Activated T-helper 2 cell treated with anti-CD3 and anti-CD28 coated beads, Interferon-gamma antibody, Interleukin-2, Interleukin-4, amounts not matched to agents 10 μg/mL and 5 μg/mL and 100 μg/mL, durations not matched to agents 14 hours and 24 hours and 36 hours (primary cell): ENCODE measurements at places on chromosomes 2 and 18. TPM values are rescaled to one million over a fixed set of nuclear protein-coding genes. Genes with fewer than 3 reads are reported as not detected.

SPATA3 gene
- total RNA-seq, result not detected in 2 replicates

KLHL30 gene
- not detected in 2 replicates for total RNA-seq

HOXD12 gene
- total RNA-seq, result not detected in 2 replicates

IL36RN gene
- not detected in 2 replicates for total RNA-seq

LYPD1 gene
- total RNA-seq, result not detected in 2 replicates

NPAS2 gene
- total RNA-seq, result 4.2 and 5.6 TPM in 2 replicates

DNA sequence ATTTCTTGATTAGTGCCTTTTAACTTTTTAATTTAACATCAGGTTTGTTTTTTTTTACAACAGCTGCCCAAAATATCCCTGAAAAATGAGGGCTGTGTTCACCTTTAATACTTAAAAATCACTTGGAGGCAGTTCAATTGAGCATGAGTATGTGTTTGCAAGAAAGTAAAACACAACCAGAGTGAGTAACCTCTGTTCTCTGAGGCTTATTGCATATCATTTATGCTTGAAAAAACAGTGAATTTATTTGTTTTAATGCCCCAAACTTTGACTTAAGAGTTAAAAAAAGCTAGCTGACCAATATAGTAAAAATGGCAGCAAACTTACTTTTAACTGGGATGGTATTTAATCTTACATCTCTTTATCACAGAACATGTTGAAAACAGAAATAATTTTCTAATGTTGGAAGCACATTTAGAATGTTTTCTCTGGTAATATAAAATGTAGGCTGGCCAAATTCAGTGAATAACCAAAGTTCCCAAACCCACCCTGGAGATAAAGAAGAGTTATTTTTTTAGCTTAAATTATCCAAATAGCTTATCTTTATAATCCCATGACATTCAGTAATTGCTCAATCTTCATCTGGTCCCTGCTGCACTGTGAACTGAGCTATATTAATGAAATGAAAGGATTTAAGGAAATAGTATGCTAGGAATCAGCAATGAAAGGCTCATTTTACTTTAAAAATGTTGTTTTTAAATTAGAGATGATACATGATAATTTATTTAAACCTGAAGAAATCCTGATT, 24.8 kb upstream of the EFEMP1 start:
- DNase-seq, result no peak

- no peak for DNase-seq
These were observed 55.1 kb downstream of the CPS1 start for GRCh38 chr2:210611466-210611865.

DNA sequence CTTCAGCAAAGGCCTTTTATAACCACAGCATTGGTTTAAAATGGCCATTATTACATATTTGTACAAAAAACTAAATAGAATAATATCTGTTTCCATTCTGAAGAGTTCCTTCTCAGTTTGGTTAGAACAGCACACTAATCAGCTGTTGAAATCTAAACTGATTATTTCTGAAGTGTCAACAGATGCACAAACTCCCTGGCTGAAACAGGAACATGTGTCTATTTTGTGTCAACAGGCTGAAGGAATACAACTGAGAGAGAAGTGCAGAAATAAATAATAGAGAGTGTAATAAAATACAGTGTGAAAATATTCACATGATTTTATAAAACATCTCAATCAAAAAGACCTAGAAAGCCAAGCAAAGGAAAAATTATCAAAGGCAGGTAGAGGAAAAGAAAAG, 29.7 kb downstream of the IKZF2 start:
- no peak for DNase-seq

- DNase-seq, result no peak
These were observed 16.3 kb downstream of the GKN2 start for GRCh38 chr2:68936427-68936826.

- DNase-seq, result no peak
These were observed 244.7 kb upstream of the FOSL2 start for GRCh38 chr2:28148000-28148399.

- no peak for DNase-seq
These were observed 1124.9 kb upstream of the ZEB2 start for GRCh38 chr2:145644820-145645302.

GRCh38 chr2:164984428-164984827, 29.1 kb upstream of the SLC38A11 start:
- DNase-seq, result no peak

DNA sequence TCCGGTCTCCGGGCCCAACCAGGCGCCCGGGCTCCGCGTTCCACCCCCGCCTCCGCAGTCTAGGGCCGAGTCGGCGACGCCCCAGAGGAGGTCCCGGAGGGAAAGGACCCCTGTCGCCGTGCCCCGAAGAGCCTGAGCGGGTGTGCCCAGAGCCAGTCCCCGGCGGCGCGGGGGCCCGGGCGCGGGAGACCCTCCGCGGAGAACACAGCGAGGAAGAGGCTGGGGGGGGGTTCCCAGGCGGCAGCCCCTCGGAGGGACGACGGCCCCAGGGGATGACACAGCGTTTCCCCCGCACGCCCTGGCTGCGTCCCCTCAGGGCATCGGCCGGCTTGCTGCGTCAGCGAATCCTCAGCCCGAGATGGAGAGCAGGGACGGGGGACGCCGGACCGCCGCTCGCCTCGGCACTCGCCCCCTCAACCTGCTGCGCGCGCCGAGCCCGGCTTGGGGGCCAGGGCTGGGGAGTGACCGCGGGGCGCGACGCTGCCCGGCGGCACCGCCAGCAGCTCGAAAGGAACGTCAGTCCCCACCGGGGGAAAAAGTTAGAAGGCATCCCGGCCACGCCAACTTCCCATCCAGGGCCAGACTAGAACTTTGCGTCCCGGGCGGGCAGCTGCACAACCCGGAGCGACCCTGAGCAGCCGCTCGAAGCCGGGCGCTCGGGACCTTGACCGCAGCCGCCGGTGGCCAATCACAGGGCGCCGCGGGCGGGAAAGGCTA, 711 bp downstream of the SFXN5 start:
- peak; percentile 34 for DNase-seq

- no peak for DNase-seq
These were observed 12.3 kb upstream of the KCNJ3 start for GRCh38 chr2:154686162-154686561.

DNA sequence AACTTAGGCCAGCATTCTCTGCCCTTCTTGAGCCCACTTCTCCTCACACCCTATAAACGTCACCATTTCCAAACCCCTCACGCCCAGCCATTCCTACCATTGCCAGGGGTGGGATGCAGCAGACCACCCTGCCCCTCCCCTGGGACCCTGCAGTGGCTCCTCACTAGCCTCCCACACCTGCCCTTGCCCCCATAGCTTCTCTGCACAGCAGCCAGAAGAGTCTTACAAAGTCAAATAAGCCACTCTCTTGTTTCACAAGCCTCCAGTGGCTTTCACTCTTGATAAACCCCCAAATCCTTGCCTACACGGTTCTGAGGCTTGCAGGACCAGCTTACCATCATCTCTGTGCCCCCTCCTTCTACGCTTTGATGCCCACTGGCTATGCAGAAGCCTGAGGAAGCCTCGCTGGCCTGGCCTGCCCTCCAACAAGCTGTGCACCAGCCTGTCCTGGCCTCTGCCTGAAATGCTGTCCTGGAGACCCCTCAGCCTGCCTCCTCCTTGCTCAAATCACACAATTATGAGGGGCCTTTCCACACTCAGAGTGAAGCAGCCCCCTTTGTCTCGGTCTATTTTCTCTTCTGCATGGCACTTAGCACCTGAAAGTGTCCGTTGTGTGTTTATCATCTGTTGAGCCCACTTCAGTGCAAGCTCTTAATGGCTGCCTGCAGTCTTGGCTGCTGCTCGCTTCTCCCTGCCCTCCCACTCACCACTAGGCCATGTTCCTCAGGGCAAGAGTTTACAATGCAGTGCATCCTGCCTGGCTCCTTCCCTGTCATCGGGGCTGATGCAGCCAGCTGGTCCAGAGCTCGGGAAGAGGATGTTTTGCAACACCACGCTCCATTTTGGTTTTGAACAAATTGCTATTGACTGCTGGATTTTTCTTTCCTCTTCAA, 82.6 kb upstream of the RGPD5 start:
- DNase-seq, result no peak

GRCh38 chr2:9366026-9366425, 57.3 kb downstream of the ITGB1BP1 start:
- DNase-seq, result no peak
